ELR (cell line): ENCODE measurements at places on chromosomes 3 and 15.

GRCh38 chr3:148008591-148008990 is 599.4 kb downstream of the ZIC1 start:
- DNase-seq: no peak

DNA sequence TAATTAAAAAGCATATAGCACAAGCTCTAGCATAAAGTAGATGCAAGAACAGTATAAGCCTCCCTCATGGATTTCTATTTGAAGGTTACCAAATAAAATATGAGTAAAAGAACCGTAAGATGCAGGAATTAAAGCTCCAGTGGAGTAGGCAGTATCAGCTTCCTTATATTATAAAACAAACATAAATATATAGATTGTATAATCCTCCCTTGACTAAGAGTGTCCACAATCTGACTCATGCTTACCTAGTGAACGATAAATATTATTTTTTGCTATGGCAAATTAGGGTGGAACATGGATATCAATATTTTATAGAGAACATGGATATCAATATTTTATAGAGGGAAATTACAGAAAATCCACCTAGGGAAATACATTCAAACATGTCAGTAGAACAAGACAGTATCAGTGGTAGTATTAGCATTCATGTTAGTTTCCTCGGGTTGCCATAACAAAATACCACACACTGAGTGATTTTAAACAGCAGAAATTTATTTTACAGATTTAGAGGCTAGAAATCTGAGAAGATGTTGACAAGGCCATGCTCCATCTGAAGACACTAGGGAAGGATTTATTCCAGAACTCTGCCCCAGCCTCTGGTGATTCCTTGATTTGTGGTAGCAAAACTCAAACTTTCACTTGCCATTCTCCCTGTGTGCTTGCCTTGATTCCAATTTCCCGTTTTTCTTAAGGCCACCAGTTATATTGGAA is 1521.3 kb downstream of the SI start:
- DNase-seq: peak; percentile 9

GRCh38 chr3:33732394-33732793 is 14.3 kb upstream of the CLASP2 start:
- DNase-seq: peak; percentile 9

DNA sequence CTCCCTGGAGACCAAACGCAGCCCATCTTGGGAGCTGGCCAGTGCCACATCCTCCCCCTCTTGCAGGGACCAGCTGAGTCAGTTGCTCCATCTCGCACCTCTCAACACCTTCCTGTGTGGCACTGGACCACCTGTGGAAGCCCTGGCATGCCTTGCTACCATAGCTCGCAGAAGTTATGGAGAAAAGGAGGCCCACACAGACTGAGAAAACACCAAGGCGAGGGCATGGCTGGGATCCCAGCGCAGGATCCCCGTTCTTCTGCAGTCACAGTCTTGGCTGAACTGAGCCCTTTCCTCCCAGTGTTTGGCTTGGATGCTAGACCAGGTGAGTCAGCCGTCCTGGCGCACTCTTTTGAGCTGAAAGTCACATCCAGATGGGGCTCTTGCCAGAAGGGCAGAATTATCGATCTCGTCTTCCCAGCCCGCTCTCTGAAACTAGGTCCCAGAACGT is 46.9 kb downstream of the CHRD start:
- DNase-seq: no peak

GRCh38 chr3:25349828-25350724 is 78.0 kb upstream of the RARB start:
- no peak for DNase-seq

- DNase-seq: no peak
Measured at GRCh38 chr3:16803019-16803418, 81.7 kb upstream of the PLCL2 start.

GRCh38 chr3:146106986-146107385 is 54.0 kb downstream of the PLOD2 start:
- no peak for DNase-seq

- DNase-seq: no peak
Measured at GRCh38 chr3:14788644-14789043, 30.1 kb upstream of the FGD5 start.

- DNase-seq: peak; percentile 88
Measured at GRCh38 chr3:99875929-99876841, 58.5 kb downstream of the CMSS1 start.

DNA sequence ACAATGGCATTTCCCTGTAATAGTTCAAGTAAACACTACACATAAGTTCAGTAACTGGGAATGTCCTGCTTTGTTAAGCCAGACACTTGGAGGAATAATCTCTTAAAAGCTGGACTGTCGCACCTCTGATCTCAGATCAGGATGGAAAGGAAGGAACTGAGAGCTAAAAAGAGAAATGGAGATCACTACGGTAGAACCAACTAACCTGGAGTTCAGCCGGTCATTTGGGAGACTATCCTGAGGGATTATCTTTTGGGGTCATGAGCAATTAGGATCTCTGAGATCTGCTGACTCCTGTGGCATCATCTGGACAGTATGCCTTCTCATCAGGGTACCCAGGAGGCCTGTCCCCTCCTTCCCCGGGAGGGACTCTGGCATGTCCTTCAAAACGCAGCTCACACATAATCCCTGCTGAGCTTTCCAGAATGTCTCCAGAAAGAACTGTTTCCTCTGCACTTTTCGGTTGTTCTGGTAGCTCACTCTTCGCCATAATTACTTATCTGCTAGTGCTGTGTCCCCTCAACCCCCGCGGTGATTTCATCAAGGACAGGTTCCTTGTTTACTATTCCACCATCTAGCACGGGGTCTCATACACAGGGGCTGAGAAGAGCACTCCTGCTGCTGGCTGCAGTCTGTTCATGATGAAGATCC is 115.6 kb downstream of the SENP2 start:
- DNase-seq: no peak

- no peak for DNase-seq
Measured at GRCh38 chr15:79602180-79602579, 170.0 kb downstream of the MINAR1 start.

DNA sequence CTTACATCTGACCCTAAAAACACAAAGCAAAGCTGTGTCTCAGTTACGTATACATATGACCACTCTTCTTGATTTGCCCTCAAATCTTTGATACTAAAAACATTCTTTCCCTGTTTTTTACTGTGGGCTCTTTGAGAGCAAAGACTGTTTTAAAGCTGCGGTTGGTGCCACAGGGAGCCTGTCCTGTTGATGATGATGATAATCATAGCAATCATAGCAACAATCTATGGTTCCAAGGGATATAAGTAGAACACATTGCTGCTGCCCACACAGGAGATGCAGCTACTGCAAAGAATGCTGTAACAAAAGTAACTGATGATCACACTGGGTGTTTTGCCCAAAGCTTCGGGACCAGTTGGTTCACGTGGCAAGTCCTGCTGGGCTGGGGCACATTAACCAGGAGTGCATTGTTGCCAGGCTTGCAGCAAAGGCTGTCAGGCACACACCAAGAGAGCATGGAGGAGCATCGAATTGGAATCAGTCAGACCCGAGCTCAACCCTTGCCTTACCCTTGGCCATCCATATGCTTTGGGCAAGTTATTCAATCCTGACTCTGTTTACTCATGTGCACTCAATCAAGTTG is 131.4 kb upstream of the EIF1B start:
- DNase-seq: no peak

- no peak for DNase-seq
Measured at GRCh38 chr3:173617490-173617889, 219.9 kb downstream of the NLGN1 start.

GRCh38 chr15:79122991-79123390 is 32.4 kb upstream of the RASGRF1 start:
- no peak for DNase-seq
